ENCODE measurements at places on chromosomes 7 and 10.

- no peak for DNase-seq
These were observed 527.1 kb upstream of the CELF2 start for GRCh38 chr10:10490581-10490980.

DNA sequence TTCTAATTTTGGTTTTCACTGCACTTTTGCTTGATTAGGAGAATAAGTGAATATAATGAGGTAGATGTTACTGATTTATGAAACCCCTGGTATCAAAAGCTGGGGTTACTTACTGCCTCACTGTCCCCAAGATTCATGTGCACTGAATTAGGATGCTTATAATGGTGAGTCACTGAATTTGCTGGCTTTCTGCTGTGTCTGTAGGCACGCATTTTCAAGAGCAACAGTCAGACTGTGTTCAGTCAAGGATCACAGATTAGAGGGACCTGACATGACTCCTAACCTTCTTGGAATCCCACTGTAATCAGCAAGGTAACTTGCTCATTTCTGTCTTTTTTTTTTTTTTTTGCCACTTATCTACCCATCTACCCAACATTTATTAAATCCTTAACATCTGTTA, 59.7 kb downstream of the GPR85 start:
- DNase-seq, result no peak

GRCh38 chr7:43669286-43670081, 59.8 kb downstream of the COA1 start:
- DNase-seq, result peak; percentile 59

DNA sequence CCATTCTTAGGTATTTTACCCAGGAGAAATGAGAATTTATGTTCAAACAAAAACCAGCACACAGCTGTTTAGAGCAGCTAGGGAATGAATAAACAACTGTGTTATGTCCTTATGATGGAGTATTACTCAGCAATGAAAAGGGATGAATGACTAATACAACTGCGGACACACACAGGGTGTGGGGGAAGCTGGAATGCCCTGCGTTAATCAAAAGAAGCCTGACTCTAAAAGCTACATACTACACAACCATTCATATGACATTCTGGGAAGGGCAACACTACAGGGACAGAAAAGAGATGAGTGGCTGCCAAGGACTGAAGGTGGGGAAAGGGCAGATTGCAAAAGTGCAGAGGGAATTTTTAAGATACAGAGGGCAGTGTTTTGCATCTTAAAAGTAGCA, 64.0 kb downstream of the DLG5 start:
- DNase-seq, result no peak

DNA sequence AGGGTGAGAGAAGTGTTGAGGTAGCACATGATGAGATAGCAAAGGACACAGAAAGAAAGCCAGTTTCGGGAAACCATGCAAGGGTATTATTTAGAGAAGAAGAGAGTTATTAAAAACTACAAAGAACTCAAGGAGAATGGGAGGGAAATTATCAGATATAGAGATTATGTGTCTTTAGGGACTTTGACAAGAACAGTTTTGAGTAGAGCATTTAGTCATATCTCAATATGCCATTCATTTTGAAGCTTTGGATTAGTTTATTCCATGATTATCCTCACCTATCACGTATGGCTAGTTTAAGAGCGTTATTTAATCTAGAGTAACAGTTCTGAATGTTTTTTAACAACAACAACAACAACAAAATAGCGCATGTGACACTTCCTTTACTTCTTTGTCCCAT, 409.4 kb downstream of the EXOC4 start:
- no peak for DNase-seq

DNA sequence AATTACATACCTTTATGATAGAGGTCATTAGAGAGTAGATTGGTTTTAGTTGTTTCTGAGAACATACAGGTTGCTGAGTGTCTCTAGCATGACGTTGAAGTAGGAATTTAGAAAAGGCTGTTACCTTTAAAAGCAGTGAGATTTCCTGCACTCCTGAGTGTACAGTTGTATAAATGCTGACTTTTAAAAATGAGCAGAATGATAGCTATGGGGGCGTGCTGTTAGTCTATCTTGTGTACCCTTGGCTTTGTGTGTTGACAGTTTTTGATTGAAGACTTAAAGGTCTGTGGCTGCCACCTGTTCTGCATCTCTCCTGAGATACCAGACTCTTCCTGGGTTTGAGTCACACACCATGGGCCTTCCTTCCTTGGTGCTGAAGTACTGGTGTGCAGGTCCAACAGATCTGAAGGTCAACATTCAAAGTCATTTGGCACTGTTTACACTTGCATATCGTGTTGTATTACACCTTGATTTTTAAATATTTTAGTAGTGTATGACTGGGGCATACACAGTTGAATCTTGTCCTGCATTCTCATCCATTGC, 23.8 kb downstream of the DNAJB6 start:
- DNase-seq, result no peak

GRCh38 chr7:150451097-150451793, 815 bp downstream of the GIMAP8 start:
- DNase-seq, result no peak

GRCh38 chr7:96320442-96320841, 1.5 kb downstream of the SLC25A13 start:
- DNase-seq, result no peak

DNA sequence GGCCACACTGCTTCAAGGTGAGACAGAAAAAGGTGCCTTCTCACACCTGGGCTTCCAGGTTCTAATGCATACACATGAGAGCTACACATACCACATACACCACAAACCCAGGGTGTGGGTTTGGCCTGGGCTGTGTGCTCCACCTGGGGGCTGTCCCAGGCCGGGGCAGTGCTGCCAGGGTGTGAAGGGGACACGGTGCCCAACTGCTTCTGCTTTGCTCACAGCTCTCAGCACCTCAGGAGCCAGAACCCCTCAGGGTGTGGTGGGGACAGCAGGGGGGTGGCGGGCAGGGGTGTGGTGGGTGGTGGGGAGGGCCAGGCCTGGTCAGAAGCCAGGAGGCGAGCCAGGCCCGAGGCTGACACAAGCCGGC, 51.1 kb downstream of the TMEM209 start:
- DNase-seq, result no peak
